ENCODE measurements at places on chromosomes 3 and 15.

DNA sequence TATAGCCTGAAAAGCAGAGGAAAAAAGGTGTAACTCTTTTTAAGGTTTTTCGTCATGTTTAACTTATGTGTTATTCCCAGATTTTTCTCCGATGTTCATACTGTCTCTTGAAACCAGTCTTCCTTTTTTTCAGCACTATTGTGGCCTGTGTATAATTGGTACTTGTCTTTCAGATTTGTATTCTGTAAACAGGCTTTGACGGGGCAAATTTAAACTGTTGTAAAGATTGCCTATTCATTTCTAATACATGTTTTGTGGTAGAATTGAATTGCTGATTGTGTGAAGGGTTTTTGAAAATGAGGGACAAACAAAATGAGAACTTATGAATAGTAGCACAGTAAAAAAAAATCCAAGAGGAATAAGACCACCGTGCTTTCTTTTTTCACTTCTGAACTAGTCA lies 33.6 kb downstream of the AKAP13 start:
- no peak for DNase-seq

GRCh38 chr15:47577000-47577399 lies 140.3 kb upstream of the SEMA6D start:
- no peak for DNase-seq

DNA sequence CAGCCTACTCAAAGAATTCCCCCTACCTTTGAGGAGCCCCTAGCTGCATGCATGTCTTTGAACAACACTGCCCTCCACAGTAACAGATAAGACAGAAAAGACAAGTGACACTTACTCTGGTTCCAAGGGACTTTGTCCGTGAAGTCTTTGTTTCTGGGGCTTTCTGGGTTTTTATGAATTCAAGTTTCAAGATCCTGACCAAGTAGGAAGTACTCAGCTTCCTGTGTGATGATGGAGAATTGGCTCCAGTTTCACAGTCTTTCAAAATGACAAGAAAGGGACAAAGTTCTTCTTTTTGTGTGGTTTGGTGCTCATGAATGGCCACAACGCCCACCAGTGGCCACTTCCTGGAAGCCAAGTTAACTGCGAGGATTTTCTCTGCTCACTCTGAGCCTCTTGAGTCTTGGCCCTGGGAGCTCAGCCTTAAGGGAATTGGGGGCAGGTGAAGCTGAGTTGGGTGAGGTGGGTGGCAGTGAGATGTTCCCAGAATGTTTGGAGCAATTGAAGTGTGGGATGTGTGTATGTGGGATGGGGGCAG lies at the start of gene CCR1:
Gene CCR1 (minus strand): TSS at position 147 of the 538 bp plus-strand sequence. CDS start 4,000 bp downstream, outside the sequence.
- DNase-seq: no peak

- no peak for DNase-seq
Measured at GRCh38 chr3:41144631-41145030, 54.7 kb upstream of the CTNNB1 start.

- no peak for DNase-seq
Measured at GRCh38 chr3:106114220-106114619, 245.4 kb upstream of the CBLB start.

DNA sequence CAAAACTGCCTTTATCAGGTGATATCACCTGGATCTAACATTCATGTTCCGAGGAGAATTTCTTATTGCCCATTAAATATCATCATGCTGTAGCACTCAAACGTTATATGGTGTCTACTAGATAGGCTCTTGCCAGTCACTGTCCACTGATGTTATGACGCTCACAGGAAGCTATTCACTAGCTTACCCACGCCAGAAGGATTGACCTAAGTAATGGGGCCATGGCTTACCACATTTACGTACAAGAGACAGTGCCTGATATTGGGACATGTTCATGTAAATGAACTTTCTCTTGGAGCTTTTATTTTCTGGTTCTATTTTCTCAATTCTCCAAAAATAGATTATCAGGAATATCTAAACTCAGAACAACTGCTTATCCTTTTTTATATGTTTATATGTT lies 91.7 kb upstream of the NAALADL2 start:
- DNase-seq: no peak

DNA sequence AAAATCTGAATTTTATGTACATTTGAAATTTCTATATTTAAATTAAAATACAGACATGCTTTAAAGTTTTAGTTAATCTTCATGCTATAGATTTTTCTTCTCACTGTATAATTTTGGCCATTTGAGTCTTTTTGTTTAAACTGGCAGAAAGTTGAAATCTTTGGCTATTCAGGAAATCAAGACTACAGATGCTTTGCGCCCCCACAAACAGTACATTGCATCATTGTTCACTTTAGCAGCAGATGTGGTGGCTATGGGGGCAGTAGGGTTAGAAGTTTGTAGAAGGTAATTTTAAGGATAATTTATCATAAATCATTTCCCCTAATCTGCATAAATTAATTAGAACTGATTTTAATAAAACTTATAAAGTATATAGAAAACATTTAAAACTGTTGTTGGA lies 20.9 kb downstream of the SPPL2A start:
- no peak for DNase-seq

DNA sequence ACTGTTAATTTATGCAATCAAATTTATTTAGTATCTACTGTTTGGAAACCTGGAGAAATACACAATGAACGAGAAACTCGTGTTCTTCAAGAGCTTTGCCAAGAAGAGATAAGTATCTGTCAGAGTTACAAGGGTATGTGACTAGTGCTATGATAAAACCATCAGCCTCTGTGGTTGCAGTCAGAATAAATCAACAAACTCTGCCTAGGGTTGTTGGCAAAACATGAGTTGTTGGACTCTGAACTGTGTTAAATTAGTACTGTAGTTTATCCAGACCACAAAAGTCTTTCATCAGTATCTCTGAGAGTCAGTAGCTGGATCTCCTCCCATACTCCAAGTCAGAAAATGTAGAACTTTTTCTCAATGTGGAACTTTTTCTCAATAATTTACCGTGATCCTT lies 918.4 kb downstream of the NAALADL2 start:
- no peak for DNase-seq

GRCh38 chr3:42590989-42591756 lies 513 bp downstream of the SS18L2 start:
- no peak for DNase-seq

DNA sequence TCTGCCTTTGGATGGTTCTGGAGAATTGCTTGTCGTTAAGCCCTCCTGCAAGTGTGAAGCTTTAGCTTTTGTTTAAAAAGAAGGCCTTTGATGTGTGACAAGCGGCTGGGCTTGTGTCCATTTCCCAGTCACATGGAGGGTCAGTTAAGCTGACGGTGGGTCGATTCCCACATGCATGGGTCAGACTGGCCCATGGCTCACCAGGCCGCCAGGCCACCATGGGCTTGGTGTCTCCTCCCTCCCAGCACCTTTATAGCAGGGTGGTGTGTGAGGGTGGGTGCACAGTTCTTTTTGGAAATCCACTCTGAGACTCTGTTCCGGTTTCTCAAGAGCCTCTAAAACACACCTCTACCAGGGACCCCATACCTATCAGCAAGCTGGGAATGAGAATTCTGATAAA lies 67.2 kb downstream of the SCN5A start:
- no peak for DNase-seq

GRCh38 chr3:153311541-153311940 lies 149.5 kb downstream of the RAP2B start:
- DNase-seq: no peak

- DNase-seq: no peak
Measured at GRCh38 chr3:186255703-186256331, 106.2 kb downstream of the DGKG start.

DNA sequence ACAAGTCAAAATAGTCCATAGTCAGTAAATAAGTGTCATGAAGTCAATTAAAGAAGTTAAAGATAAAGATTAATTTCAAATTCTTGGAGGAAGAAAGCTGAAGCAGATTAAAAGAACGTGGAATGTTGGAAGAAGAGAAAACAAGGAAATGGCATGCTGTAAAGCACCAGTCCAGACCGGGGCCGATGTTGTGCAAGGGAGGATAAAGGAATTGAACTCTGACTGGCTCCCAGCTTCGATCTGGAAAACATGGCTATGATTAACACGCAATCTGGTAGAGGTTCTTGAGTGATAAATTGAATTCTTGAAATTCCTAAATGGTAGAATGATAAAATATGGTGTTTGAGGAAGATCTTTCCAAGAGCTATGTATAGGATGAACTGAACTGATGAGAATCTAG lies 194.4 kb downstream of the MEIS2 start:
- peak; percentile 21 for DNase-seq

GRCh38 chr3:5389057-5389456 lies 201.6 kb downstream of the EDEM1 start:
- no peak for DNase-seq

DNA sequence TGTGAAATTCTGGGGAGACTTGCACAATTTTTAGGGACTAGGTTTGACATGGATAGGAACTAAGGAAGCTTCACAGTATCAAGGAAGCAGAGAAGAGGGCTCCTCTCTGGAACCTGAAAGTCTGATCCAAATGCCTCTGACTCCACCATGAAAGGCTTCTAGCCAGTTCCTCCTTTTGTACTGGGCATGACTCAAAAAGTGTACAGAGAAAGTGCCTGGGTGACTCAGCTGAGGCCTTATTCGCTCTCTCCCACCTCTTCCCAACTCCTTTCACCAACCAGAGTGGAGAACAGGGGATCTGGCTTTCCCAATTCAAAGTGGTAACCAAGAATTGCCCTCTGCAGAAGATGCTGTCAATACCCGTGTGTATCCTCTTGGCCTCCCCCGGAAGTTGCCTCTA lies 342.9 kb upstream of the PROK2 start:
- DNase-seq: no peak

DNA sequence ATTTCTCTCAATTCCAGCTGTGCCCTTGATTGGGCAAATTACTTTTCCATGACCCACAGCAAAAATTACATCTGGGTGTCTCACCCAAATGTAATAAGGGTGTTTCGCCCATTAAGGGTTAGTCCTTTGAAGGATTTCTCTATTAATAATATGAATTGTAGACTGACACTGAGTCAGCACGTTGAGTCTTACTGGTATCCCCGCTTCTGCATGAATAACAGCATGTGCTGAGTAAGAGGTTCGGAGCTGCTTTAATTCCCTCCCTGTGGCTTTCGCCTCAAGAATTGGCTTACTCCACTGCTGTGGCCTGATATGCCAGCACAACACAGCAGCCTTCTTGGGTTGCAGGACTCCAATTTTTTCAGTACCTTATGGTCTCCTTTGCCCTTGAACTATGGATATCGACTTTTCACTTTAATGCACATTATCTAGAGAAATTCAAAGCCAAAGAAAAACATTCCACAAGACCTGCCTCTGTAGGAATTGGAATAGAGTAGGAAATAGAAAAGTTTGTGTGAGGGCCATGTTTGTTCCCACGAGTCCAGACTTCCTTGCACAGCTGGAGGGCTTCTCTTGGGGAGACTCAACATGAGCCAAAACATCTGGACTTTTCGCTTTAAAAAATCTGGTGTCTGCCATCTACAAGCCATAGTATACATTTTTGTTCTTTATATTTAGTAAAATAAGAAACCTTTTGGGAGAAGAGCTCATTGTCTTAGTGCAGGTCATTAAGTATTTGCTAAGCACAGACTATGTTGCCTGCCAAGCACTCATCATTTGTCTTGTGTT lies 20.7 kb upstream of the ERC2 start:
- DNase-seq: no peak

- no peak for DNase-seq
Measured at GRCh38 chr15:53569751-53570480, 189.5 kb downstream of the WDR72 start.

DNA sequence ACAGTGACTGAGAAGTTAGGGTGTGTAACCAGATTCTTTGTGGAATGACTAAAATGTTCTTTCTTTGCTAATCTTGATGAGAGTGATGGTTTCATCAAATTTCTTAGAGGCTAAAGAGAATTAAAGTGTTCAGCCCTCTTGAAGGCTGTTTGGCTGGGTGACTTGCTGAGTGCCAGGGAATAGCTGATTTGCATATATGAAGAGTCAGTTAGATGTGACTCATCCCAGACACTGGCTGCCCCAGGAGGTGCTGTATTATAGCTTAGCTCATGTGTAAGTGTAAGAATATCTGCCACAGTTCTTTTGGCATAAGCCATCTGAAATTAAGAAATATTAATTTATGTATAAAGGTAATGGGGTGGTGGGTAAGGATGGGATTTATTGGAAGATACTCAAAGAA lies 535.1 kb downstream of the NLGN1 start:
- peak; percentile 55 for DNase-seq

DNA sequence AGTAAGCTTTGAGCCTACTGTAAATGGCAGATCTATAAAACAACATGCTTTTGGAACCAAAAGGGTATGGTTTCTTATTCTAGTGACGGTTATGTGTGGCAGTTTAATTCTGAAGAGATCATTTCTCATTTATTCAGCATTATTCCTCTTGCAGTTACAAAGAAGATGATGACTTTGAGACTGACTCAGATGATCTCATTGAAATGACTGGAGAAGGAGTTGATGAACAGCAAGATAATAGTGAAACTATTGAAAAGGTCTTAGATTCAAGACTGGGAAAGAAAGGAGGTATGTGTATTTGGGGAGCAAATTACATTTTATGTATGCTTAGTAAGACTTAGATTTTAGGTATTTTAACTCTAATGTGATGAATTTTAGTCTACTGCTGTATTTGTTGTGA lies 41.5 kb downstream of the CHD2 start:
- DNase-seq: no peak

GRCh38 chr3:36678216-36679013 lies 85.9 kb downstream of the DCLK3 start:
- no peak for DNase-seq

GRCh38 chr3:29700256-29700655 lies 419.4 kb downstream of the RBMS3 start:
- DNase-seq: no peak

GRCh38 chr3:34131091-34131490 lies 332.7 kb downstream of the PDCD6IP start:
- no peak for DNase-seq

- DNase-seq: no peak
Measured at GRCh38 chr3:111913163-111913763, 54.2 kb downstream of the PHLDB2 start.

GRCh38 chr3:172673210-172673679 lies 37.6 kb downstream of the NCEH1 start:
- no peak for DNase-seq

- no peak for DNase-seq
Measured at GRCh38 chr3:122355612-122356011, 27.4 kb downstream of the MIX23 start.

- no peak for DNase-seq
Measured at GRCh38 chr3:45064512-45065372, 38.6 kb downstream of the CLEC3B start.
